ENCODE measurements at places on chromosomes 2 and 18.

DNA sequence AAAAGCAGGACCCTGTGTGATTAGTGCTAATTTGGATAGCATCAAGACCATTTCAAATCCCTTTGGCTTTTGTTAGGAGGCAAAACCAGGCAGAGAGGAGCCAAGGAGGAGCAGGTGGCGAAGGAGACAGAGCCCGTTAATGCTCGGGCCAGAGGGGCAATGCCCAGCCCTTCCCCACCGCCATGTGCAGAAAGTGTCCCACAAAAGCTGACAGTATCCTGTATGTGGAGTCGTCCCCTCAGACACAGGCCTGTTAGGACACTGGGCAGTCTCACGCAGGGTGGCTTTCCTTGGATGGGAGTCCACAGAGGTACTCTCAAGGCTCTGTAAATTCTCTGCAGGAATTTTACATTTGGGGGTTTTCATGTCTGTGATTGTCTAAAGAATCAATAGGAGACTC is 44.8 kb upstream of the TFCP2L1 start:
- DNase-seq = no peak

DNA sequence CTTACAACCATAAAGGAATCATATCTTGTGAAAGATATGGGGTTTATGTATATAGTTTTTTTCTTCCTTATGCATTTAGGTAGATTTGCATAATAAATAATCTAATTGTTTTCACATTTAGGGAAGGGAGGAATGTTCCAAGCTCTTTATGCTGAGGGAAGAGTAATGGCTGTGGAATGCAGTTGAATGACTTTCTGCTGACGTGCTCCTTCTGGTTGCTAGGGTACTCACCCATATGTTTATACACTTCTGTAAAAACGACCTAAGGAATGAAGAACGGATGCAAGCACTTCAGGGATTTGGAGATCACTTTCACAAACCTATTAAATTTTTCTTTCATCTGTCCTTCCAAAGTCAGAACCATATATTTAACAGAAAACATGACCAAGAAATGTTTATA is 29.2 kb upstream of the PPP4R1 start:
- DNase-seq = peak; percentile 87

DNA sequence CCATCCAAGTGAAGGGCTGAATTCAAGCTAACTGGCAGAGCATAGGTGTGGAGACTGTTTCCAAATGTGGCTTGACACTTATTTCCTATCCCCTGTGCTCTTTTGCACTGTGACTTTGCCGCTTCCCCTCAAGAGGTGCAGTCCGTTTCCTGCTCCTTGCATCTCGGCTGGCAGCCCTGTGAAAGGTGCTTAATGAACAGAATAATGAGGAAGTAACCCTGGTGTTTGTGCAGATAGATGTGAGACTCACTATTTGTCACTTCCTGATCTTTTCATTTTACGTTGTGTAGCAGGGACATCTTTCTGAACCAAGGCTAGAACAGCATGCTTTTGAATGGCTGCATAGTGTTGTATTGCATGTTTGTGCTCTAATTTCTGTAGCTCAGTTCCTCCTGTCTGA is 60.8 kb downstream of the CEP192 start:
- DNase-seq = no peak

DNA sequence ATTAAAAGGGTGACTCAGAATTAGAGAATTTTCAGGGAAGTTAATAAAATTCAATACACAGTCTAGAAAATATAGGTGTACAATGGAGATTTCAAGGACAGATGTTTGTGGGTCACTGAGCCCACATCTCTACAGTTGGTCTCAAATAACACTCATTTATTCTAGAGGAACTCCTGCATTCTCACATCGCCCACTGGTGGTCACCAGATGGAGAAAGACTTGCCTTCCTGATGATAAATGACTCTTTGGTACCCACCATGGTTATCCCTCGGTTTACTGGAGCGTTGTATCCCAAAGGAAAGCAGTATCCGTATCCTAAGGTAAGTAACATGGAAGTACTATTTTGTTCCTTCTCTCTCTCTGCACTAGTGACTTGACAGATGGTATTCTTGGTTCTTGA is 1297.1 kb downstream of the DPP10 start:
- DNase-seq = no peak

- DNase-seq = no peak
These were observed 14.2 kb downstream of the RPRM start for GRCh38 chr2:153464395-153464794.

DNA sequence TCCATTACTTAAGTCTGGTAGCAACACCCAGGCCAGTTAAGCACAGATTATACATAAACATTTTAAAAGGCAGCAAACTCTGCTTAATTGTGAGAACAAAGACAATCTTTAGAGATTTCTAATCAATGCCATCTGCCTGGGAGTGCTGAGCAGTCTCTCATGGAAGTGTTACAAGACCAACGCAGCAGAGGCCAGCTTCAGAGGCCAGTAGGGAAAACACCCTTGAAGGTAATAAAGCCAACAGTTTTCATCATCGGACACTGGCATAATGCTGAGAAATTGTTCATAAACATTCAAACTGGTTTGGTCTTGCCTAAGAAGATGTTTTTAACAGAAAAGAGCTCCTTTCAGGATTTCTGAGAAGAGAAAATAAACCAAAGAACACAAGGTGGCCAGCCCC is 35.0 kb downstream of the EPB41L3 start:
- DNase-seq = no peak

DNA sequence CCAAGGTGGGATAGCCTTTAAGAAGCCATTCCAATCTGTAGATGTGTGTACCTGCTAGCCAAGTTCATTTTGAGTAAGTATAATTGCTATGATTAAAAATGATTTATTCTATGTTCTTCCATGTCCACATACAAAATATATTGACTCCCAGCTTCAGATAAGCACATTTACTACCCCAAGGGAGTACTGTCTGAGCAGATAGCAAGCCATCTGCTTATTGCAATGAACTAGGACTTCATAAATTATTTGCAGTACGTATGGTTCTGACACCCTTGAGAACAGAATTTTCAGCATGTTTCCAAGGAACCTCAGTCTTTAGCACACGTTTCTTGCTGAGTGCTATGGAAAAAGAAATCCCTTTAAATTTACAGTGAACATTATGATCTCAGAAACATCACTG is 28.2 kb downstream of the ABCG5 start:
- no peak for DNase-seq

GRCh38 chr2:220103596-220103995 is 476.2 kb downstream of the SLC4A3 start:
- DNase-seq = no peak

DNA sequence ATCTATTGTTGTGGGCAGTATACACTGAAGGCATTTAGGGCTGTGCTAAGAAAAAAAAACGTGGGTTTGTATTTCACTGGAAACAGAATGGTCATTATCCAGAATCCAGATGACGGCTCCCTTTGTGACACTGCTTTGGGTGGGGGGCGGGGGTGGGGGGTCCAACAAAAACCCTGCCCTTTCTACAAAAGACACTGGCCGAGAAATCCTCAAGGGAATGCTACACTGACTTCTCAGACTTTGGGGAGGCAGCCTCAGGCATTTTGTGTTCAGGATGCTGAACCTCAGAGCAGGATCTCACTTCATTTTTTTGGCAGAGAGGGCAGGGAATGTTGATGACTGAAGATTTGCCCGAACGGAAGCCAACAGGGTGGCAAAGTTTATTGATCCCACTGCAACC is 417.1 kb downstream of the HRH4 start:
- no peak for DNase-seq

DNA sequence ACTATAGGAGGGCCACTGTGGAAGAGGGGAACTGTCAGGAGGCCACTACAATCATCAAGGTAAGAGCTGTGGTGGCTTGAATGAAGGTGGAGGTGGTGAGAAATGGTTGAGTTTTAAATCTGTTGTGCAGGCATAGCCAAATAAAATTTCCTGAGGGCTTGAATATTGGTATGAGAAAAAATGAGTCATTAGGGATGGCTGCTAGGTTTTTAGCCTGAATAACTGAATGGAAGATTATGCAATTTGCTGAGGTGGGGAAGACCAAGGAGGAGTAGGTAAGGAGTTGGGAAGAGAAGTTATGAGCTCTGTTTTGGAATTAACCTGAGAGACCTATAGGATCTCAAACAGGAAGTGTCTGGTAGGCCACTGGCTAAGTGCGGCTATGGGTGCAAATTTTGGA is 84.0 kb downstream of the KLHL14 start:
- no peak for DNase-seq

GRCh38 chr2:8036366-8036765 is 645.5 kb upstream of the ID2 start:
- DNase-seq = no peak

DNA sequence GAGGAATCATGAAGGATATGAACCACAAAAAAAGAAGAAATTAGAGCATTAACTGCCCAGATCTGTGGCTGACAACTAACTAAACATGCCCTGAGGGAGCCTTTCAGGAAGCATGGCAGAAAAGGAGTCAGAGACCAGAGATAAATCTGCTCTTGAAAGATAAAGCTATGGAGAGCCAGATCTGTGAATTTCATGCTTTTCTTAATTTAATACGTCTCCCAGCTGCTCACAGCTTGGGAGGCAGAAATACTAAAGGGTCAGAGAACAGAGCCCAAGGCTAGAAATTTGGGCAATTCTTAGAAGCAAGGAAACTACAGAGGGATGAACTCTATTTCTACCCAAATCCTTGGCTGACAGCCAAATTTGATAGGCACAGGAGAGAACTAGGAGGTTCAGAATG is 223.0 kb upstream of the DPP10 start:
- no peak for DNase-seq

DNA sequence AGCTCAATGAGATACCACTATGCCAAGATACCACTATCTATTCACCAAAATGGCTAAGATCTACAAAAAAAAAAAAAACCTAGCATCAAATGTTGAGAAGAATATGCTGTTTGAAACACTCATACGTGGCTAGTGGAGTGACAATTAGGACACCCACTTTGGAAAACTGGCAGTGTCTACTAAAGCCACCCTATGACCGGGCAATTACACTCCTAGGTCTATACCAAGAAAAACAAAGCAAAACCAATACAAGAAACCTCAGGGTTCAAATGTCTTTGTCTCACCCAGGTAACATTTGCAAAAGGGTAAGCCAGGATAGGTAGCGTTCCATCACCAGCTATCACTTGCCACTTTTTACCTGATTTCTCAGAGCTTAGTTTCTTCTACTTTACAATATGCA is 123.6 kb upstream of the CAB39 start:
- DNase-seq = no peak

GRCh38 chr2:233714121-233714520 is 1.4 kb downstream of the UGT1A5 start:
- no peak for DNase-seq

DNA sequence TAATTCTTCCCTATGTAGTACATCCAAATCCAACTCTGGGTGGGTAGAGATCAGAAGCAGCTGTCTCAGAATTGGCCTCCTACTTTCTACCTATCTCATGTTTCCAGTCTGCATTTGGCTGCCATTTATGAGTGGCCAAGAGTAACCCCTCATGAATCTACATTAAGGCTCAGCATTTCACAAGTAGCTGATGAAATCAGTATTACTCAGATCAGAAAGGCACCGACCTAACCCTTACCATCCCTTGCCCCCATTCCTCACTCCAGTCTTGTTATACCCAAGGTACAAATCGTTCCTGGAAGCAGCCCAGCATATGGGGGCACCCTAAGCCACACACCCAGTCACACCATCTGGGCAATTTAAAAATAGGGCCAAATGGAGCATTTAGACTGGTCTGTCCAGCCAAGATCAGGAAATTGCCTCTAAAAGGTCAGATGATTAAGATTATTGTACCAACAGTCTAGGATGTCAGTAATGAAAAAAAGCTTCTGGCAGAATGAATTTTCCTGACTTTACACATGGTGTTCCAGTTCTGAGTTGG is 37.1 kb downstream of the CD28 start:
- no peak for DNase-seq

DNA sequence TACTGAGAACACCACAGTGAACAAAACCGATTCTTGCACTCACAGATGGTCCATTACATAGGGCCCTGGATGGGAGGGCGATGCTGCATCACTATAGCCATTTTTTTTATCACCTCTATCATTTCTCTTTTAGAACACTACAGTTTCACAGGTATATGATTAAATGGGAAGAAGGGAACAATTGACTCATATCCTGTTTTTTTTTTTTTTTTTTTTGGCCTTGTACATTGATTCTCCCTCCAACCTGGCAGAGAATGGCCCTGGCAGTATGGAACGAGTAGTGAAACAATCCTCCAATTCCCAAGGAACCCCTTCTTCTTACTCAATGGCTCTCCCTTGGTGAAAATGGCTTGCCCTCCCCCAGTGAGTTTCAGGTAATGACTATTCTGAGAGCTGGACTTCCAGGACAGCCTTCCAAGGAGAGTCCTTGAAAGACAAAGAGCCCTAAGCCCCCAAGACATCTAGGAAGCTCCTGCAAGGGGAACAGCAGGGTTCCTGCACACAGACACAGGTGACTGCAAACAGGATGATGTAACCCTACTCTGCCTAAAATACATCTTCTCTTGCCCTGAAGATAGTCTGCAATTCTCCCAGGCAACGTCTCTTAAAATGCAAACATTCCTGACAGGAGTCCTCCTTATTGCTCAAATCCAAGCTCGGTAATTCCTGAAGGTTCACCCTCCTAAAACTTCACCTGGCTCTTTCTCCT is 405.4 kb downstream of the SETBP1 start:
- no peak for DNase-seq

- DNase-seq = no peak
These were observed 22.7 kb downstream of the TMEM87B start for GRCh38 chr2:112077814-112078213.

GRCh38 chr2:187438455-187438854 is 9.6 kb downstream of the CALCRL start:
- DNase-seq = no peak

DNA sequence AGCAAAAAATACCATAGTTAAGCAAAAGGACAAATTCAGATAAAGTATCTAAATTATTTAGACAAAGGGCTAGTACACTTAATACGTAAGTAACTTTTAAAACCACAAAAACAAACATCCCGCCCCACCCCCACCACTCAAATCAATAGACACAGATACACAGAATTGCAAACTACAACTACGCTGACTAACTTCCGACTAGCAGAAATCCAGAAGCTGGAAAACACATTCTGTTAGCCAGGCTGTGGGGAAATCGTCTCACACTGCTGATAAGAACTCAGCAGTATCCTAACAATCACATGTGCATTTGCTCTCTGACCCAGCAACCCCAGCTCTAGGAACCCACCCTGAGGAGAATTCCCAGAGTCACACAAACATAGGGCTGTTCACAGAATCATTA is 16.6 kb downstream of the FAM168B start:
- no peak for DNase-seq

GRCh38 chr2:176268976-176269318 is 295 bp upstream of the MTX2 start:
- DNase-seq = no peak

DNA sequence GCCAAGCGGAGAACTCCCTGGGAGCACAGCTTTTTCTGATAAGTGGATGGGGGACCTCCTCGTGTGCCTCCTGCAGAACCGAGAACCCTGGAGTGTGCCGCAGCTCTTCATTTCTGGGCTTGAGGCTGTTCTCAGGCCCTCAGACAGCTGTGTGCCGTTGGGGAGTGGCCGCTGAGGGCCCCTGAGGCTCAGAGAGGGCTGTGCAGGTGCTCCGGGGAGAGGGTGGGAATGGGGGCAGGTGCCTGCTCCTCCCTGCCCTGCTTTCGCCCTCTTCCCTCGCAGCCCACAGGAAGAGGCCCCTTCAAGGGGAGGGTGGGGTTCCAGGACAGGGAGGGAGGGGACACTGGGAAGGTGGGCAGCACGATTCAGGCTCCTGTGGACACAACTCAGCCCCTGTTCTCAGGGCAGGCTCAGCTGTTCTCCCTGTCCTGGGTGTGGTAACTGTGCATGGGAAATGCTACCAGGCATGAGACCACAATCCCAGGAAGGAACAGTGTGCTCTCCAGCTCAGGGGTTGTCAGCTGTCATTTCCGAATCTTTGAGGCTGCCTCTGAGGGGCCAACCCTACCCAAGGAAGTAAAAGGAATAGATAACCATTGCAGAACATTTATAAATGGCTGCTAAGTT is 11.3 kb downstream of the LCT start:
- DNase-seq = no peak

Data from HTR-8/SVneo (cell line).